ENCODE measurements at places on chromosomes 4 and X.
A peak's percentile ranks its signal among the peaks of the same experiment; 100 is the strongest.

DNA sequence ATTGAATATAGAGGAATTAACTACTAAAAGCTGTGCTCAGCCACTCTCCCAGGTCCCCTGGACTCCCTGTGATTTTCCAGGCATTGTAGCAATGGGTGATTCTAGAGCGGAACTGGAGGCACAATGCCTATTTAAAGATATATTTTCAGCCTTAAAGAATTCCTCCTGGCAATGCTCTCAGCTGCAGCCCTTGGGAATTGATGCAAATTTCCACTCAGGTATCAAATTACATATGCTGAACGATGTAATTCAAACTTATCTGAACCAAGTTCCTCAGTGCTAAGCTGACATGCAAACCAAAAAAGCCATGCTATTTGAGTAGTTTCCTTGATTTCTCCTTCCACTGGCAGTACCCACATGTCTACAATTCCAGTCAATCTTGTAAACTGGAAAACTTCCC, 86.3 kb upstream of the GABRA3 start:
- no peak for DNase-seq

GRCh38 chr4:168432419-168433146, 47.7 kb downstream of the DDX60L start:
- no peak for DNase-seq

DNA sequence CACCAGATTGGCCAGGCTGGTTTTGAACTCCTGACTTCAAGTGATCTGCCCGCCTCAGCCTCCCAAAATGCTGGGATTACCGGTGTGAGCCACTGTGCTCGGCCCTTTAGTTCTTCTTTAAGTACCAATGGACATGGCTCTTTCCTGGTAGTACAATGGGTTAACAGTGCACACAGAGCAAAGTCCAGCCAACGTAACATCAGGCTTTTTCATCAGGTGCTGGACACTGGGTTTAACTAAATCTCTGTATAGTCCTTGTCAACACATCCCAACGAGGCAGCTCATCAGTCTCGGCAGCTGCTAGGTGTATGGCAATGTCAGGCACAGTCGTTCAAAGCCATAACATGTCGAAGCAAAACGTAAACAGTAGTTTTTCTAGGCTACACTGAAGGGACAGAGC, 93.8 kb downstream of the HDAC8 start:
- DNase-seq = no peak

GRCh38 chrX:29841750-29842149, 373.6 kb upstream of the MAGEB2 start:
- no peak for DNase-seq

DNA sequence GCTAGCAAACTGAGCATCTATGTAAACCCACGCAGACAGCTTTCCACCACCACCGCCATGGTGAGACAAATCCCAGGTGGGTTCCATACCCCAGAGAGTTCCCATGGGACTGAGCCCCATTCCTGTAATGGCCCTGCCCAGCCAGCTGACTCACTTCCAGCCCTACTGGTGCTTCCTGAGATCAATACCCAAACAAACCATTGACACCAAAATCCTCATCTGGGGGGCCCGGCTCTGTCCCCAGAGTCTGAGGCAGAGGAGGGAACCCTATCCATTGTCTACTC, 30.1 kb upstream of the JAKMIP1 start:
- no peak for DNase-seq

DNA sequence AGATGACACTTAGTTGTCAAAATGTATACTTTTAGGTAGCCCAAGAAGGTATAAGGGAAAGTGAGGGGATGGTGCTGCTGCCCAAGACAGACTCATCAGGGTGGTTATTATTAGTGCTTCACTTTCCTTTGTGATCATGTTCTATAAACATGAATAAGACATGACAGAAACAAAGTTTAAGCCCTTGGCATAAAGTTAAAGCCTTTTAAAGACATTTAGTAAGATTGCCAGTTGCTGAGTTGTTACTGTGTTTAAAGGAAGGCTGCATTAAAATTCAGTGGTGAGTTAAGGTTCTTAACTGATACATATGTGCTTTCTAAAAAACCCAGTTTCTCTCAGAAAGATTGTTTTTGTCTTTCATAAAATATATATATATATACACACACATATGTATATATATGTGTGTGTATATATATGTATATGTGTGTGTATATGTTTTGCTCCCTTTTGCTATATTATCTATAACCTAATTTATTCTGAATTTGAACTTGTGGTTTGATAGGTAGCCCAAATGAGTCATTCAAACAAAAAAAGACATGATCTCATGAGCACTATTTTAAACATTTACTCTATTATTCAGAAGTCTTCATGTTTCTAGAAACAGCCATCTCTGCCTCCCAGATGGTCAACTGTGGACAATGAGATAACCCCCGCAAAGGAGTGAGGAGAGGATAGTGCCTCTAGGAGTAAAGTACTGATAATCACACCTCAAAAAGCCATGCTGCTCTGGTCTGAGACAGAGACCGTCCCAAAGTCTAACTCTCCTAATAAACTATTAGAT, 98.1 kb upstream of the OTUD4 start:
- no peak for DNase-seq

DNA sequence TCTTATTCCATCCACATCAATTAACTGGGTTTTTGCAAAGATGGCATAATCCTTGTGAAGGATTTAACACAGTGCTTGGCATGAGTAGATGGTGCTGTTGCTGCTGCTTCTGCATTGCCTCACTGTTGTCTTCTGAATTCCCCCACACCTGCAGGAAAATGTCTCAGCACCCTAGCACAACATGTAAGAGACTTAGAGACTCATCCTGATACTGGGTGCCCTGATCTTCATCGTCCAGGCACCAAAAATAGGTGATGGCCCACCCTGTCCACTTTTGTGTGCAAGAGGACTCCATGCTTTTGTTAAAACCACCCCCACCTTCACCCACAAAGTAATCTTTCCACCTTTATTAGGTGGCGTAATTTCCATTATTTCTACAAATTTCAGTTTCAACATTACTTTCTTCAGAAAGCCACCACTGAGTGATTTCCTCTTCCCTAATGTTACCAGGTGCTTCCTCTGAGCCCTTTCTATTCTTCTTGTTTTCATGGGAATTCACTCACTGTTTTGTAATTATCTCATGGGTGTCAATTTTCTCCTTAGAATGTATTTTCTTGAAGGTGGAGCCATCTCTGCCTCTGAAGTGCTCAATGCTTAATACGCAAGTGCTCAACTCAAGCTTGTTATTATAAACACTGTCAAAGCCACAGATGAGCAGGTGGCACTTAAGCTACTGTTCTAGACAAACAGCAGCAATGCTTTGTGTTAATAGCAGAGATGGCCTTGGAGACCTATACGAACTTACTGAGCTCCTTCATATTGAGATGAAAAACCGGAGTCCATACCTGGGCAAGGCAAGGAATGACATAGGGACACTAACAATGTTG, 89.5 kb downstream of the HS3ST1 start:
- no peak for DNase-seq

GRCh38 chr4:41212616-41213203, 1.6 kb downstream of the APBB2 start:
- peak; percentile 4 for DNase-seq

GRCh38 chr4:168096407-168096784, 4.1 kb downstream of the ANXA10 start:
- no peak for DNase-seq

DNA sequence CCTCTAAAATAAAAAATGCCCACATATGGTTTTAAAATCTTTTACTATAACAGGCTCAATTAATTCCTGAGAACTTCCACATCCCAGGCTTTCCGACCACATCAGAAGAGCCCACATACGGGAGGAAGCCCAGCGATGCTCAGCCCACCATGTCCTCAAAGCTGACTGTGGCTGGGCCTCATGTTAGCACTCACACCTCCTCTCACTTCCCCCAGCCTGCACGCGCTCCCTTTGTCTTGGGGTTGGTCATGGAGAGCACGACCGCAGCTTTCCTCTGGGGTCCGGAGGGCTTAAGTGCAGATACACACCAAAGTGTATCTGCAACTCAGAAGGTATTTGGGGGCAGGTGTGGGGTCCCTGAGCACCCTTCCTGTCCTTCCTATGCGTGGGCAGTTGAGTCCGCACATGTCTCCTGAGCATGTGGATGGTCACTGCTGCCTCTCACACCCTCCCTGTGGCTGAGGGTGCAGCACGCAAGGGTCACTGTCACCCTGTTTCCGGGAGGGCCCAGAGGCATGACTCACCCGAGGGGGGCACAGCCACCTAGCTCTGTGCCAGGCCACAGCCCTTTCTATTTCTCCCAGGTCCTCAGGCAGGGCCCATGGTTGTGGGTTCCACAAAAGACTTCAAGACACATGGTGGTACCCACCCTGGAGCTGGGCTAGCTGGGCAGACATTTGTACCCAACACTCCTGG, 21.2 kb downstream of the WDR1 start:
- DNase-seq = no peak

DNA sequence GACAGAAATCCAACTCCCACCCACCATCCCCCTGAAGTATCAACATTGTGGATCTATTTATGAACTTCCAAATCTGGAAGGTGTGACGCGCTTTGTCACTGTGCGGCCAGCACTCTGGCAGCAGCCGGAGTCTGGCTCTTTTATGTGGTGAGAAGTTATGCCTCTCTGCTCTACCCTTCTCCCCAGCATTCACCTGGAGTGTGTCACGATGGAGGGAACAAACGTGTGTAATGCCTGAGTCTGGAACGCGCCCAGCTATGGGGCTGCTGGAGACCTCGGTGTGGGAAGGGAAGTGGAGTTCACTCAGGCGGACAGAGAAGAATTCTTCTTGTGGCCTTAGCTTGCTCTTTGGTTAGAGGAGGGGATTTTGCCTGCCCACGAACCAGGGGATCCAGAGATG, 222.1 kb upstream of the RPL34 start:
- DNase-seq = no peak

- no peak for DNase-seq
Observed at GRCh38 chr4:11426731-11427120, 2.0 kb downstream of the HS3ST1 start.

- DNase-seq = no peak
Observed at GRCh38 chr4:150411520-150411919, 170.4 kb upstream of the MAB21L2 start.

All from CD4-positive, alpha-beta T cell treated with Interferon alpha-2 for 1 hour (primary cell).